Stimulated activated CD8-positive, alpha-beta memory T cell treated with anti-CD3 and anti-CD28 coated beads, Interleukin-7, amount 100 ng/mL, for 1 hour (primary cell): ENCODE measurements at places on chromosomes 2 and 18.

DNA sequence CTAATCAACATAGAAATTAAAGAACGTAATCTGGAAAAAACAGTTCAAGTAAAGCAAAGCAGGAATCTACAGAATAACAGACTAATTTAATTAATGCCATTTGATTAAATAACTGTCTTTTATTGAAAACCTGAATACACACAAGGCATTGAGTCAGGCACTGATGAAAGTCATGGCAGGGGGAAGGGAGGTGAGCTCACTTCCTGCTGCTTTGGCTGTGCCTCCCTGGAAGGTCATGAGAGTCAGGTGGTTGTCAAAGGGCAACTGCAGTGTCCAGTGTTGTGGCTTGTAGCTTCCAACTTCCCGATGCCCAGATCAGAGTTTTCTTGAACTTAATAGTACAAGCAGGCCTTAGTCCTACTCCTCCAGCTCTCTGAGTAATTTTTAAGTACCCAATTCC lies 180.9 kb downstream of the PID1 start:
- DNase-seq, result no peak

DNA sequence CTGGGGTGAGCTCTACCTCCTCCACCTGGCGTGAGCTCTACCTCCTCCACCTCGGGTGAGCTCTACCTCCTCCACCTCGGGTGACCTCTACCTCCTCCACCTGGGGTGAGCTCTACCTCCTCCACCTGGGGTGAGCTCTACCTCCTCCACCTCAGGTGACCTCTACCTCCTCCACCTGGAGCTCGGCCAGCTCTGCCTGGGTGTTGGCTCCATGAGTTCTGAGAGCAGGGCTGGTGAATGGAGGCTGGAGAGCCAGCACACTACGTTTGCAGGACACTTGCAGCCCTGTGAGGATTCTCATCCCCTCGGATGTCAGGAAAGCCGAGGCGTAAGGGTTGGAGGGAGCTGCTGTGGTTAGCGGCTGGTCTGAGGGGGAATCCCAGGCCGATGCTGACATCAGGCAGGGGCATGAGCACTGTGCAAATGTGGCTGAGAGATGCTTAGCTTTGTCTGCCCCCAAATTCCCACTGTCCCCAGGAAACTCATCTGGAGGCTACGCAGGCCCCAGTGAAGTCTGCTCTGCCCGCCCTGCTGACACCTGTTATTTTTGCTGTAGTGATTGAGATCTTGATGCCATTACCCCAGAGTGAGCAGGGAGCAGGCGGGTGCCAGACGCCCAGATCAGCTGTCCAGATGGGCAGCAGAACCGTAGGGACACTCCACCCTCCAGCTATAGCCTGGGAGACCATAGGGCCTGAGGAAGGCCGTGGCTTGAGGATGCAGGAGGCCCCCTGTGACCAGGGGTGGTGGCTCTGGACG lies 3.3 kb downstream of the CROCC2 start:
- no peak for DNase-seq

DNA sequence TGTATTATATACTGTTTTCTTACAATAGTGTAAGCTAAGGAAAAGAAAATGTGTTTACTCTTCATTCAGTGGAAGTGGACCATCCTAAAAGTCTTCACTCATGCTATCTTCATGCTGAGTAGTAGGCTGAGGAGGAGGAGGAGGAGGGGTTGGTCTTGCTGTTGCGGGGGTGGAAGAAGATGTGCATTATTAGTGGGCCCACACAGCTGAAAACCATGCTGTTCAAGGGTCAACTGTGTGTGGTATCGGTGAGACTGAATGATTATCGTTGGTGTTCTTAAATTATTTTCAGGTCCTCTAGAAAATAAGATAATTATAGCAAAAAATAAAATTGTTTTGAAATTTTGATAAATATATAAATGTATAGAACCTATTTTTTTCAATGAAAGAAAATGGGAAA lies 22.0 kb downstream of the INSIG2 start:
- DNase-seq, result no peak

GRCh38 chr2:29006092-29006979 lies 25.2 kb downstream of the TOGARAM2 start:
- no peak for DNase-seq

GRCh38 chr2:206045251-206045650 lies 40.7 kb downstream of the INO80D start:
- no peak for DNase-seq

DNA sequence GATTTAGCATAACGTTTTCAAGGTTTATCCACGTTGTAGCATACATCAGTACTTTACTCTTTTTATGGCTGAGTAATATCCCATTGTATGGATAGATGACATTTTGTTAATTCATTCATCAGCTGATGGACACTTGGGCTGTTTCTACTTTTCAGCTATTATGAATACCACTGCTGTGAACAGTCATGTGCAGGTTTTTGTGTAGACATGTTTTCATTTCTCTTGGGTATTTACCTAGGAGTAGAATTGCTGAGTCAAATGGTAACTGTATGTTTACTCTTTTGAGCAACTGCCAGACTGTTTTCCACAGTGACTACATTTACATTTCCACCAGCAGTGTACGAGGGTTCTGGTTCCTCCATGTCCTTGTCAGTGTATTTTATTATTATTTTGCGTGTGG lies 33.9 kb downstream of the COX7A2L start:
- no peak for DNase-seq

- no peak for DNase-seq
Measured at GRCh38 chr2:171482877-171483276, 39.4 kb upstream of the CYBRD1 start.

- DNase-seq, result no peak
Measured at GRCh38 chr2:165007161-165007744, 51.9 kb upstream of the SLC38A11 start.
